ENCODE measurements at places on chromosomes 1 and 21. TPM values are rescaled to one million over a fixed set of nuclear protein-coding genes. Genes with fewer than 3 reads are reported as not detected.

- H3K36me3 ChIP-seq: no peaks in the 10 kb centered on the region
- no peak for DNase-seq
- H3K4me1 ChIP-seq: no peaks in the 10 kb centered on the region
Measured at GRCh38 chr1:17869815-17870214, 114.7 kb downstream of the ACTL8 start.

- H3K4me3 ChIP-seq: no peak overlapping the region
- DNase-seq: no peak
- peaks cover 2% of the 10 kb centered on the region for H3K36me3 ChIP-seq
- H3K27ac ChIP-seq: no peak overlapping the region
- no peaks in the 10 kb centered on the region for H3K4me1 ChIP-seq
- H3K27me3 ChIP-seq: peaks cover 15% of the 10 kb centered on the region
Measured at GRCh38 chr1:147379889-147380288, 137.4 kb downstream of the CHD1L start.

- H3K4me1 ChIP-seq: no peaks in the 10 kb centered on the region
- H3K4me3 ChIP-seq: no peak overlapping the region
- DNase-seq: no peak
- no peaks in the 10 kb centered on the region for H3K36me3 ChIP-seq
Measured at GRCh38 chr1:242033447-242033846, 34.5 kb upstream of the MAP1LC3C start.

DNA sequence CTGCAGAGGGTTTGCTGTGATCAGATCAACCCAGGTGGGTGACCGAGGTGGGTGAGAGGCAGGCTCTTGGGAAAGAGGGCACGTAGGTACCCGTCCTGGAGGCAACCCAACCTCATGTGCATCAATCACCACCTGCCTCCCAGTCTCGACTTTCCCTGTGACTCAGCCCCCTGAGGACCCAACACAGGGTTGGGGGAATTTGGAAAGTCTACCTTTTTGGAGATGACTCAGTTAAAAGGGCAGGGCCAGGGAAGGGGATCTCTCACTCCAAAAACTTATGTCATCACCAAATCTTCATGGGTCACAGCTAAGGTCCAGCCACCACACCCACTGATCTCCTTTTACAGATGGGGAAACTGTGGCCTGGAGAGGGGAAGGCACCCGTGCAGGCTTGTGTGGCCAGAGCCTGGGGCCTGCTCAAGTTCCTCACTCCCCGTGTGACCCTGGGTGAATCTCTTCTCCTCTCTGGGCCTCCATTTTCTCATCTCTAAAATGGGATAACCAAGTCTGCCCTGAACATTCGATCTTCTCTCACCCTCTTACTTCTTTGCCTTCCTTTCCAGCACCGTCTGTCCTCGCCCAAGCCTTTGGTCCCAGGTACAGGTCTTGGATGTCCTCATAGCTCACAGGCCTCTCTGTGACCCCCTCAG, 34.6 kb upstream of the WNT4 start:
- H3K36me3 ChIP-seq: no peaks in the 10 kb centered on the region
- no peaks in the 10 kb centered on the region for H3K4me1 ChIP-seq
- H3K4me3 ChIP-seq: no peak overlapping the region
- no peak overlapping the region for H3K27ac ChIP-seq

GRCh38 chr1:212234431-212235395, 50.5 kb upstream of the PPP2R5A start:
- peak overlapping the region; percentile 46 for H3K27ac ChIP-seq
- H3K4me1 ChIP-seq: peaks cover 38% of the 10 kb centered on the region
- H3K36me3 ChIP-seq: peaks cover 6% of the 10 kb centered on the region
- H3K27me3 ChIP-seq: no peaks in the 10 kb centered on the region
- peak; percentile 44 for DNase-seq

- H3K36me3 ChIP-seq: no peaks in the 10 kb centered on the region
- no peaks in the 10 kb centered on the region for H3K27me3 ChIP-seq
- H3K4me1 ChIP-seq: no peaks in the 10 kb centered on the region
Measured at GRCh38 chr1:222331340-222331739, 216.6 kb downstream of the HHIPL2 start.

DNA sequence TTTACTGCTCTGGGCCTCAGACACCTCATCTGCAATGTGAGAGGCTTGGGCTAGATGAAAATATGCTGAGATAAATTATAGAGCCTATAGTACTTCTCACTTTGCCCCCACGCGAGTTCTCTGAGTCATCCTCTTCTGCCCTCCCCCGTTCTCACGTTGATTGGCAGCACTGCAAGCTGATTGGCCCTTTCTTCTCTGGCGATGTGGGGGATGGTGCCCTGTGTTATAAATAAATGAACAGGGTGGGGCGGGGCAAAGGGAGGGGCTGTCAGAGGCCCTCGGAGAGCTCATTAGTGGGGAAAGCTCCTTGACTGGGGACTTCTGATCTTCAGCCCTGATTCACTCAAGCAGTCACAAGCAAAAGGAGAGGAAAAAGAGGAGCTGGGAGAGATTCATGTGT, 64.3 kb upstream of the ZC3H12A start:
- no peak overlapping the region for H3K27ac ChIP-seq
- no peak for DNase-seq
- H3K27me3 ChIP-seq: peaks cover 4% of the 10 kb centered on the region
- H3K4me3 ChIP-seq: no peak overlapping the region

DNA sequence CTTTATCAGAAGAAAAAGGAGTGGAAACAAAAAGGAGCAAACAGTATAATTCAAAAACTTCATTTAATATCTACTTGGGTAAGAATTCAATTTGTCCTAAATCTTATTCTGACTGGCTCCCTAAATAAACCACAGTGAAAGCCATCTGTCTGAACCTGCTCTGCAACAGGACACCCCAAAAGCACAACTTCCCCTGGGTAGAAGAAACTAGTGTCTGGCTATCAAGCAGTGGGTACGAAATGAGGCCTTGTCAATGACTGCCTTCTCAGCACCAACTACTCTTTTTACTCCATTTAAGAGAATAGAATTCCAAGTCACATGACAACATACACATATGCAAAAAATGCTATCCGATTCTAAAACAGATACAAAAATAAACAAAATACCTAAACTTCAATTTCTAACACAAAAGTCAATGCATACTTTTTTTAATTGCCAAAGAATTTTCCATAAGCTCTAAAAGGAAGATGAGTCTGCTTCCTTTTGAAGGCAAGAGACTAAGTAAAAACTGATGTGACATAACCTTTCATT, 206.8 kb downstream of the SLC45A1 start:
- H3K27ac ChIP-seq: no peak overlapping the region
- DNase-seq: no peak
- H3K27me3 ChIP-seq: no peaks in the 10 kb centered on the region
- H3K36me3 ChIP-seq: peaks cover 14% of the 10 kb centered on the region
- H3K4me1 ChIP-seq: peaks cover 9% of the 10 kb centered on the region

- H3K4me3 ChIP-seq: peak overlapping the region; percentile 70
- H3K27ac ChIP-seq: peak overlapping the region; percentile 93
- peaks cover 1% of the 10 kb centered on the region for H3K27me3 ChIP-seq
- DNase-seq: no peak
- H3K4me1 ChIP-seq: peaks cover 47% of the 10 kb centered on the region
Measured at GRCh38 chr1:172894349-172895049, 156.2 kb downstream of the TNFSF18 start.

DNA sequence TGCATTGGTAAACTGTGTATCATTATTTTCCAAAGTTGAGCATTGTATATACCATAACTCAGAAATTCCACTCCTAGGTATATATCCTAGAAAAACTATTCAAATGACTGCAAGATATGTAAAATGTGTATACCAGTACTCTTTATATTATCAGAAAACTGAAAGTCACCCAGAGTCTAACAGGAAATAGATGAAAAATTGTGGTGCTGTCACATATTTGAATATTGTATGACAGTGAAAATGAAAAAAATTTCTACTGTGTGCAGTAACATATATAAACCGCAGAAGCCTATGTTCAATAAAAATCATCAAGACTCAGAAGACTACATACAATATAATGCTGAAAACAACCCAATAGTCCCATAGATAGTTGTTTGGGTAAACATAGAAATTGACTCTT, 74.4 kb upstream of the LYPLAL1 start:
- H3K36me3 ChIP-seq: no peaks in the 10 kb centered on the region
- H3K4me1 ChIP-seq: no peaks in the 10 kb centered on the region
- H3K27me3 ChIP-seq: no peaks in the 10 kb centered on the region

DNA sequence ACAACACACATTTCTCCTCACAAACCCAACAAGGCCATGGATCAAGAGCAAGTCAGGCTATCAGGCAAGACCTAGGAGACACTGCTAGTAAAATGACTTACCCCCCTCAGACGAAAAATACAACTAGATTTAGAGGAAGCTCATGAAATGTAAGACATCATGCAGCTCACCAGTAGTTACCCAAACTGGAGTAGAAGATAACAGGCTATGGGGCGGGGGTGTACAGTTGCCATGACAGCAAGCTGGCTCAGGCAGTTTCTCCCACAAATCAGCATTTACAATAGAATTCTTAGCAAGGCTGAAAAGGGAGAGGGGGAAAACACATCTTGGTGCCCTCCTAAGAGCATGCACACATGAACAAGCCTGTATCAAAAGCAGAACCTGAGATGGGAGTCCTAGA, 13.9 kb downstream of the TPM3 start:
- H3K36me3 ChIP-seq: peaks cover 79% of the 10 kb centered on the region
- no peak for DNase-seq
- H3K27ac ChIP-seq: peak overlapping the region; percentile 100
- H3K4me3 ChIP-seq: peak overlapping the region; percentile 99

DNA sequence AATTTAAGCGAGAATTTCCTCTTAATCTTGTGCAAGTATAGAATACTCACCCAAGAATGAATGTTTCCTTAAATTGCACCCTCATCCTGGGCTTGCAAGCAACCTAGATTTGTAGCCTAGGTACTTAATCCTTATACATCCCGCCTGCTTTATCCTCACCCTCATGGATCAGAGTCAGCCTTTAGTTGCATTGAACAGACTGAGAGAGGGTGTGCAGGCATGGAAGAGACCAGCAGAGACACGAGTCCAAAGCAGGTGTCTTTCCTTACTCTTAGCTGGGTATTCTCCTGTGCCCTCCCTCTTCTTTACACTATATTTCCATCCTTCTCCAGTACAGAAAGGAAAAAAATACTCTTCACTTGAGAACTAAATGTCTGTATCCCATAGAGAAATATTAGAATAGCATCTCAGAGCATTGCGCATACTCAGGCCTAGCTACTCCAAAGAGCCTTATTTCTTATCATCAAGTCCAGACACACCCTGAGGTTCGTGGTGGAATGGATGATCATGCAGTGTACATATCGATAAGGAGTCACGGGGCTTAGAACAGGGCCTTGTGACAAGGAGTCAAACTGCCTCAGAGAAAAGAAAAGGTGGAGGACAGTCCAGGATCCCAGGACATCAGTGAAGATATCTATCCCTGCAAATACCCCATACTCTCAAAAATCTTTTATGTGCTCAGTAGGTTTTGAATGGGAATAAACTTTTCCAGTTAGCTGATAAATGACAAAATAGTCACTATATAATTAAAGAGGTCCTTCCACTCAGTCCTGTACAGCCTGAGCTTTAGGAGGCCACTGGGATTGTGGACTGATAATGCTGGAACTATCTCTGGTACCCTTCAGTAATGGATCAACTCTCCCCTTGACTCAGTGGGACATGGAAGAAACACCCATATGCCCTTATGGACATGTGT, 297.9 kb downstream of the GRIK1 start:
- no peak for DNase-seq
- no peaks in the 10 kb centered on the region for H3K36me3 ChIP-seq
- no peaks in the 10 kb centered on the region for H3K4me1 ChIP-seq
- H3K27me3 ChIP-seq: no peaks in the 10 kb centered on the region

DNA sequence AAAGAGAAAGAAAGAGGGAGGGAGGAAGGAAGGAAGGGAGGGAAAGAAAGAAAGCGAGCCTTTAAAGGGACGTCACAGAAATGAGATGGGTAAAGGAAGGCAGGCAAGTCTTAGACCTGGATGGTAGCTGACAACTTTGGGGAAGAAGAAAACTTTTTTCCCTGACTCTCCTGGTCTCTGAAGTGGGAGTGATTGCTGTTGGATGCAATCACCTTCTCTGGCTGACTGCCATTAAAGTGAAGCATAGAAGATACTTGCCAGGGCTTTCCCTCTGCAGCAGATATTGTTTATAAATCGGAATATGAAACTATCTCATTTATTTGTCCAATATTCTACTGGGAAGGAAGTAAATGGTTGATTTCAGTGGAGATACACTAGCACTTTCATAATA, 27.0 kb downstream of the VCAM1 start:
- H3K4me1 ChIP-seq: peaks cover 14% of the 10 kb centered on the region
- no peaks in the 10 kb centered on the region for H3K36me3 ChIP-seq
- no peak overlapping the region for H3K4me3 ChIP-seq
- DNase-seq: no peak
- peaks cover 12% of the 10 kb centered on the region for H3K27me3 ChIP-seq
- no peak overlapping the region for H3K27ac ChIP-seq

GRCh38 chr1:100253552-100253951, 3.9 kb upstream of the DBT start:
- no peaks in the 10 kb centered on the region for H3K36me3 ChIP-seq
- no peak overlapping the region for H3K27ac ChIP-seq
- DNase-seq: no peak
- H3K4me3 ChIP-seq: no peak overlapping the region
- H3K27me3 ChIP-seq: peaks cover 13% of the 10 kb centered on the region
- no peaks in the 10 kb centered on the region for H3K4me1 ChIP-seq

- peaks cover 55% of the 10 kb centered on the region for H3K27me3 ChIP-seq
- H3K27ac ChIP-seq: no peak overlapping the region
- H3K36me3 ChIP-seq: no peaks in the 10 kb centered on the region
- H3K4me1 ChIP-seq: peaks cover 29% of the 10 kb centered on the region
Measured at GRCh38 chr1:31761883-31762282, 2.3 kb downstream of the ADGRB2 start.

DNA sequence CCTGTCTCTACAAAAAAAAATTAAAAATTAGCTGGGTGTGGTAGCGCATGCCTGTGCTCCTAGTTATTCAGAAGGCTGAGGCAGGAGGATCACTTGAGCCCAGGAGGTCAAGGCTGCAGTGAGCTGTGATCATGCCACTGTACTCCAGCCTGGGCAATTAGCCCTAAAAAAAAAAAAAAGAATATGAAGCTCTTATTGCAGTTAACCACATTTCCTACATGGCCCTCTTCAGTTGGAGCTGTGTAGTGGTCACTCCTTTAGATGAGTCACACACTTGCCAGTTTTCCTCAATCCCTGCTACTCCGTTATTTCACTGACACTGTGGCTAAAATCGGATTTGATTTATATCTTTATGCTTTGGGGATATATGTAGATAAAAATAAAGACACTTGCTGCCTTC, 11.8 kb downstream of the NFYC start:
- no peak overlapping the region for H3K27ac ChIP-seq
- H3K27me3 ChIP-seq: no peaks in the 10 kb centered on the region
- peaks cover 49% of the 10 kb centered on the region for H3K4me1 ChIP-seq
- no peak overlapping the region for H3K4me3 ChIP-seq

PGLYRP3 gene
- total RNA-seq: not detected

GBP7 gene
- total RNA-seq: 0.26 TPM

MIB2 gene
- total RNA-seq: 50.7 TPM

CFHR4 gene
- total RNA-seq: not detected

CELA2A gene
- total RNA-seq: not detected

LRRC53 gene
- total RNA-seq: not detected

ADAMTS1 gene
- 1.4 TPM for total RNA-seq

TSNAX gene
- 37.2 TPM for total RNA-seq

CHI3L1 gene
- not detected for total RNA-seq

Data from activated CD8-positive, alpha-beta T cell treated with anti-CD3 and anti-CD28 coated beads, Interleukin-2, amount 10 ng/mL, durations not matched to agents 7 days and 5 days (primary cell).